ENCODE measurements at places on chromosomes 2 and 18.

DNA sequence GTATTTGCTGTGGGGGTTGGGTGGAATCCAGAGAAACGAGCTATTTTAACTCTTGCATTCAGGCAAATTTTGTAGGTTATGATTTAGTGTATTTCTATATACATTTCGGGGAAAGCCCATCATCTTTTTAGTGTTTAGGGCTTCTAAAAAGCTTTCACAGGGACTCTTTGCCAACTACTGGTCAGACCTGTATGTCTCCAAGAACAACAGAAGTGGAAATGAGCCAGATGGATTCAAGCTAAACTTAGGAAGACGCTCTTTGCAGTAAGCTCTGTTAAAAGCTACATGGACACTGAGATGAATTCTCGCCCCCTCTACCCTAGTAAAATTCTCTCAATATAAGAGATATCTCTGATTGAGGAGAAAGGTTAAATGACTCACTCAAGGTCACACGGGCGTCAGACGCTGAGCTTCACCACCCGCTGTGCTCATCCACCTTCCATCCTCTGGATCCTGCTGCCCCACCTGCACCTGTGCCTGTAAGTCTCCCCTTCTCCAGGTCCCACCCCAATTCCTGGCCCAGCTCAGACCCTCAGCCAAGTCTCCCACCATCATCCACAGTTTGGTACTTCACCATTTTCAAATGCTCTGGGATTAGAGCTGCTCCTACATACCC, 85.6 kb downstream of the MARCHF4 start:
- DNase-seq: no peak

GRCh38 chr2:135664623-135665068, 77.0 kb upstream of the UBXN4 start:
- no peak for DNase-seq

- DNase-seq: no peak
These were observed 160.3 kb upstream of the SIX2 start for GRCh38 chr2:45169339-45170190.

DNA sequence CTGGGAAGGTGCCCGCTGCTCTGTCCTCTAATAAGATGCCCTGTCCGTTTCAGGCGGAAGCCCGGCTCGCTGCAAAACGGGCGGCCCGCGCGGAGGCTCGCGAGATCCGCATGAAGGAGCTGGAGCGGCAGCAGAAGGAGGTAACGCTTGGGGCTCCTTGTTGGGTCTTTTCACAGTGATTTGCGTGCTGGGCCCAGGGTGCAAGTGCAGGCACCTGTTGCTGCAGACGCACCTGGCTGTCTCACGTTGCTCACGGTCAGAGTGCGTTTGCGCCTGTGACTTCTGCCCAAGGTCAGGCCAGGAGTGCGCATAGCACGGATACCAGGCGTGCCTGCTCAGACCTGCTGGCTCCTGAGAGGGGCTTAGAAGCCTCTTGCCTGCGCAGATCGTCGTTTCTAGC, 81.1 kb downstream of the LRRFIP1 start:
- DNase-seq: no peak

GRCh38 chr18:47075098-47075883, 39.9 kb upstream of the ELOA2 start:
- DNase-seq: no peak

DNA sequence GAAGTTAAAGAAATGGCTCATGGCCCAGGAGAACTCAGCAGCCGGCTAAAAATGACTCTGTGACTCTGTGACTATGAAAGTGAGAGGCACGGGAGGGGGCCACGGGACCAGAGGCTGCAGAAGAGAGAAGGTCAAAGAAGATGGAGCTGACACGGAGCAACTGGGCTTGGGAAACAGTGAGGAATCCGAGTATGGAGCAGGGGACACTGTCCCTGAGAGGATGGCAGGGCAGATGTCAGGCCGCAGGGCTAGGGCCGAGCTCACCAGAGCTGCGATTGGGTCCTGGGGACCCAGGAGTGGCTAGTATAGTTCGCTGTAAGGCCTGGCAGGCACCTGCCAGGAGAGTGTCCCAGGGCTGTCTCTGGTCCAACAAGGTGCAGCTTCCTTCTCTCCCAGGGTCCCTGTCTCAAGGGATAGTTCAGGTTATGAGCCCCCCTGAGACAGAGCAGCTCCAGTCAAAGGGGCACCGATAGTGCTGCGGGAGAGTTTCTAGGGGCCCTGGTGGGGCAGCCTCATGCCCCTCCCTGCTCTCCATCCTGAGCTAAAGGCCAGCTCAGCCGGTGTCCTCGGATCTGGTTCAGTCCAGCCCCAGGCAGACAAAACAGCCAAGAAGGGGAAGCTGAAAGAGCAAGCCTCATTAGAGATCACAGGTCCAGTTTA, 42.7 kb downstream of the CIB4 start:
- no peak for DNase-seq

DNA sequence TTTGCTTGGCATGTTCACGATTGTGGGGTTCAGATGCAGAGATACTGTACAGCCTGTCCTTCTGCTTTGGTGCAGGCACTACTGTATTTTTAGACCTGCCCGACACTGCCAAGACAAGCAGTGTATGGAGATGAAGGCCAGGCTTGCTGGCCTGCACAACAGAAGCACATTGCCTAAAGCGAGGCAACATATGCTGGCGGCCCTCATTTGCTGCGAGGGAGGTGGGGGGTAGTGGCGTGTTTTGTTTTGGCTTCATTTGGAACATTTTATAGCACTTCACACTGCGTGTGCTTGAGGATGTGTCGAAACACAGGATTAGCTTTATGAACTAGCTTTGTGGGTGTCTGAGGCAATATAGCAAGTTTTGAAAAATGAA, 27.0 kb downstream of the TMEM182 start:
- no peak for DNase-seq

DNA sequence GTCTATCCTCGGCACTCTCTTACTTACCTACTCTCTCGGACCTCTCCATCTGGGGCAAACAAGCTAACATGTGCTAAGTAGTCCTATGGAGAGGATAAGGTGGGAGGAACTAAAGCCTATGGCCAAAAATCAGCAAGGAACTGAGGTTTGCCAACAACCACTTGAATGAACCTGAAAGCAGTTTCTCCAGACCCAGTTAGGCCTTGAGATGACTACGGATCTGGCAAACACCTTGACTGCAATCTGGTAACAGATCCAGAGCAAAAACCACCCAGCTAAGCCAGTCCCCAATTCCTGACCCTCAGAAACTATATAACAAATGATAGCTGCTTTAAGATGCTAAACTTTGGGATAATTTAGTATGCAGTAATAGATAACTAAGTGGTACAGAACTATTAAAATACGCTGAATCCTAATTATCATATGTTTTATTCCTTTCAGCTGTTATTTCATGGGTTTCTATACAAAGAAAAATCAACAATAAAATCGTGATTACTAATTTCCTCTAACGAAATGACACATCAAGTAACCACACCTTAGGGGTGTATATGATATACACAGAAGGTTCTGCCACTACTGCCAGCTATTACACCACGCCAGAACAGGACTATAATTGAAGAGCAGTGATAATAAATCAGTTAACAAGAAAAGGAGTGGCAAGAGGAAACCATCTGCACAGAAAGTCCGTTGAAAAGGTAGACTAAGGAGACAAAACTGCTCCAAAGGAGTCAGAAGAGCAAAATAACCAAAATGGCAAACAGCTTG, 3.2 kb downstream of the FARSB start:
- no peak for DNase-seq

- DNase-seq: no peak
These were observed 120.5 kb downstream of the PMAIP1 start for GRCh38 chr18:60020107-60020925.

GRCh38 chr2:65500310-65501040, 68.1 kb upstream of the SPRED2 start:
- no peak for DNase-seq

- no peak for DNase-seq
These were observed 1346.4 kb upstream of the CDH2 start for GRCh38 chr18:29523371-29523770.

- no peak for DNase-seq
These were observed 54.6 kb downstream of the DCC start for GRCh38 chr18:52394602-52395001.

GRCh38 chr18:34942975-34943374, 98.2 kb upstream of the MAPRE2 start:
- no peak for DNase-seq

- no peak for DNase-seq
These were observed 54.5 kb downstream of the MEIS1 start for GRCh38 chr2:66489436-66489835.

DNA sequence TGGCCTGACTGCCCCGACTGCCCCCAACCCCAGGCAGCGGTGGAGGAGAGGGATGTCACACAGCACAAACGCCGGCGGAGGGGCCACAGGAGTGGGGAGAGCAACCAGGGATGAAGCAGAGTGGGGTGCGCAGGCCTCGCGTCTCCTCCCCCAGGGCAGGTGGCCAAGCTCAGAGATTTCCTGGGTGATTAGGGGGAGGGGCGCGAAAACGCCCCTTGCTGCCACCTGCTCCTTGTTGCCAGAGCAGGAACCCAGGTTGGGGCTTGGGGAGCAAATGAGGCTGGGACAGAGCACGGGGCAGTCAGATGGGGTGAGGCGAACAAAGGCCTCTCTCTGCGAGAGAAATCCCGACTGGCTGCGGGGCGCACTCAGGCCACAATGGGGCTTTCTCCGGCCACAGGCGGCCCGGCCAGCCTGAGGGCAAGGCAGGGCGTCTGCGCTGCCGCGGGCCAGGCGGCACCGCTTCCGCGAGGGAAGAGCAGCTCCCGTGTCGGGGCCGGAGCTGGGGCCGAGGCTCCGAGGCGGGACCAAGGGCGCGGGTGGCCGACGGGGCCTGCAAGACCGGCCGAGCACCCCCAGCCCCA, 11.5 kb downstream of the TEX44 start:
- no peak for DNase-seq

GRCh38 chr2:202758604-202759003, 113.0 kb downstream of the ICA1L start:
- DNase-seq: no peak

GRCh38 chr2:219398721-219399363, 11.1 kb upstream of the DNPEP start:
- no peak for DNase-seq

- no peak for DNase-seq
These were observed 35.7 kb downstream of the ODC1 start for GRCh38 chr2:10412380-10412779.

- no peak for DNase-seq
These were observed 78.8 kb downstream of the ZNF804A start for GRCh38 chr2:184677171-184677570.

DNA sequence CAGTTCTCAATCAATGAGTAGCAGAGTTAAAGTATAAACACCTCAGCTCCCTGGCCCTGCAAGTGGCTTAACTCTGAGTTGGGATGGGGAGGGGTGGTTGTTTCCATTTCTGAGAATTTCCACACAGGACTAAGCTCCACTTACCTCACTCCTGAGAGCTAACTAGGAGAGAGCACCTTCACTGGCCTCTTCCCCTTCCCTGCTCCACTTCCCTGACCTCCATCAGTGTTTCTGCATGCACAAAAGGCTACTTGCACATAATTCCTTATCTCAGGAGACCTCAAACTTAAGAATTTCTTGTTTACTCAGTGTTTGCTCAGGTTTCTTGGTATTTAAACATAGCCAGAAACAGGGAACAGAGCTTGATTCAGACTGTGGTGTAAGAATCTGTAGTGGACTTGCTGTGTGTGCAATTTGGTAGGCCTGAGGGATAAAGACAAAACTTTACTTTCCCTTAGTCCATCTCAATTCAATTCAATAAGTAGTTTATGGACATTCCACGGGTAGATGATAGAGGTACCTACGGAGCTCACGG, 97.2 kb downstream of the PID1 start:
- no peak for DNase-seq

GRCh38 chr2:96427917-96428316, 77.2 kb downstream of the NEURL3 start:
- DNase-seq: no peak

DNA sequence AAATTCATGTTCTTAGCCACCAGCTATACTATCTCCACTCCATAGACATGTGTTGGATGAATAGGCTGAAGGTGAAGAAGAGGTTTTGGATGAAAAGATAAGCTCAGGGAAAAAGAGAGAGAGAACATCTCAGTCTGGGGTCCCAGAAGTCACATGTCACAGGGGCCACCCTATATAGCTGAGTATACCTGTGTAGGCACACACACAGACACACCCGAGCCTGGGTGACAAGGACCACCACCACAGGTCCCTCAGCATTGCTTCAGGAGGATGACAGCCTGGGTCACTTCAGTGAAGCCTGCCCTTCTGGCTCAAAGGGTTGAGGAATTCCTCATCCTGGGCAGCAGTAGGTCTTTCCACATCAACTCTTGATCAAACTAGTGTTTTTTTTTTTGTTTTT, 56.2 kb downstream of the POLR1A start:
- DNase-seq: no peak

DNA sequence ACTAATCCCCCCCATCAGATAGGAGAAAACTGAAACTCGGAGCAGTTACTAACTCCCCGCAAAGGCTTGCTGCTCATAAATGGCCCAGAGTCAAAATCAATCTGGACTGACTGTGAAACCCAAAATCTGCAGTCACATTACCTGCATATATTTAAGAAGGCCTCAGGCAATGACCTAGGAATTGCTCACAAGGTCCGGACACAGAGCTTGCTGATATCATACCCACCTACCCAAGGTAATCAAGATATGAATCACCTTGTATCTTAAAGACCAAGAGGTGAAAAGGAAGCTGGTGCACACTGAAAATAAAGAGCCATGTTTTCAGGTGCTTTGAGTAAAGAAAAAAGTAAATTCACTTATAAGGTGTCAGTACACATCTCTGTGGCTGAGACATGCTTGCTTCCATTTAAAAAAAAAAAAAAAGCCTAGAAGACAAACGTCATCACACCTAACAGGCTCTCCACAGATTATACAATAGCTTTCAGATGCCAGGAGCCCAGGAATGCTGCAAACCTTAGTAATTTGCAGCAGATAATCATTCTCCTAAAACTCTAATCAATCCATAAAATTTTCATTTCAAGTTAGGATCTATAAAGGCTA, 195.4 kb downstream of the ZEB2 start:
- DNase-seq: no peak

DNA sequence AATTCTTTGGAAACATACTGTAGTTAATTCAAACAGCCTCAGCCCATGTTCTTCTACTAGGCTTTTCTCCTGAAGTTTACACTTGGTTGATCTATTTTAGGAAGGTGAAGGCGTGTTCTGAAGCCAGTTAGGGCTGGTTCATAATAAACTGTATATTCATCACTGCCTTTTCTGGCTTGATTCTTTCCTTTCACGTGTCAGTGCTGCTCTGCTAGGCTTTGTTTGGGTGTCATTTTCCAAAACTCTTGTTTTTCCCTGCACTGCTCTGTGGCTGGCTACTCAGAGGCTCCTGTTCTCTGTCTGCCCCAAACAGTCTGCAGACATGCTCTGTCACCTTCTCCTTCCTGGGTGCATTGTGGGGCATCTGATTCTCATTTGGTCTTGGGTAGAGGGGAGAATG, 136.1 kb downstream of the PARD3B start:
- no peak for DNase-seq

DNA sequence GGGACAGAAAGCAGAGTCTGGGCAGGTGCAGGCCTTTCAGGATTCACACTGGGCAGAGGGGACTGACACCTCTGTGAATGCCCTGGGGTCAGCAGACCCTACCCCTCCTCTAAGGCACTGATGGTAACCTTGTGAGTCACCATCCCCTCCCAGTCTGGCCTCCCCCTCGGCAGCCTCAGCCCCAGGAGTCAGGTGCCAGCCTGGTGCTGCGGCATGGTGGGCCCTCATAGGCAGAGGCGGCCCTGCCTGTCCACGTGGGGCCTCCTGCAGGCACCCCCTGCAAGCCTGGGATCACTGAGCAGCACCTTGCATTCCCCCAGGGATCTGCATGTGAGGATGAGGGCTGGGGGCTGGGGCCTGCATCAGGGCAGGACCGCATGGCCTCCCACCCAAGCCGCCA, 4.8 kb upstream of the GPR17 start:
- DNase-seq: no peak

GRCh38 chr18:9616049-9616448, 1.7 kb upstream of the PPP4R1 start:
- no peak for DNase-seq

- DNase-seq: no peak
These were observed 52.3 kb upstream of the ROCK1 start for GRCh38 chr18:21163647-21164547.
